ENCODE measurements at places on chromosomes 12 and 14.

- no peak for DNase-seq
Measured at GRCh38 chr12:96882862-96883261, 24.2 kb upstream of the NEDD1 start.

GRCh38 chr12:82605115-82605514 lies 81.6 kb upstream of the TMTC2 start:
- no peak for DNase-seq

DNA sequence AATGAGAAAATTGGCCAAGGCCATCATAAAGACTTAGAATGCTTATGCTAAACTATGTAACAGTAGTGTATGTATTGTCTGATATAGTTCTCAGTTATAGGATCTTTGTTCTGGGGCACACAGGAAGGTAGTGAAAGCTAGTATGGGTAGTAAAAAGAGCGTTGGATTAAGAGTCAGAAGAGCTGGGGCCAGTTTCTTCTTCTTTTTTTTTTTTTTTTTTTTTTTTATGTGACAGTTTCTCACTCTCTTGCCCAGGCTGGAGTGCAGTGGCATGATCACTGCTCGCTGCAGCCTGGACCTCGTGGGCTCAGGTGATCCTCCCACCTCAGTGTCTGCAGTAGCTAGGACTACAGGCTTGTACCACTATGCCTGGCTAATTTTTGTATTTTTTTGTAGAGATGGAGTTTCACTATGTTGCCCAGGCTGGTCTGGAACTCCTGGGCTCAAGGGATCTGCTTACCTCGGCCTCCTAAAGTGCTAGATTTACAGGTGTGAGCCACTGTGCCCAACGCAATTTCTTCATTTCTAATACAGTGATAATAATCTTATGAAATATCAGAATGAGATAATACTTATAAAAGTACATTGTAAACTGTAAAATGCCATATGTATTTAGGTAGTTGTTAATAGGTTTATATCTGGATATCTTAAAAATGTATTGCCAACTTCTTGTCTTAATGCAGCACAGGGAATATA lies 7.4 kb downstream of the MDM2 start:
- no peak for DNase-seq

DNA sequence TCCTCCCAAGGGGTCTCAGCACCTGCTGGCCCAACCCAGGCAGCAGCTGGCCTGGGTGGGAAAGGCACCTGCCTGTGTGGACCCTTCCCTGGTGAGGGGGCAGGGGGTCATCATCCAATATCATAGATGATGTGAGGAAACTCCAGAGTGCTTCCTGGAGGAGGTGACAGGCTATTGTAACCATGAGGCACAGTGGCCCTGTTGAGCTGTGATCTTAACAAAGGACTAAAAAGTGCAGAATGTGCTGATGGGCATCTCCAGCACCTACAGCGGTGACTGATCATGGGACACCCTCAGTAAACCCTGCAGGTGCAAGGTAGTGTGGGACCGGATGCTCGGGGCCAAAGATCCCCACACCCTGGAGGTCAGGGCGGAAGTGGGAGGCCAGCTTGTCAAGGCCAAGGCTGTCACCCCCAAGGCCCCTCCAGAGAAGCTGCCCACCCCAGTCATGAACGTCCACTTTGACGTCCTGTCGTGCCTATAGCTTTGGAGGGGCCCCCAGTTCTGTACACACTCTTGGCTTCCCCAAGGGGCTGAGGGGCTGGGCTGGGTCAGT lies 7.5 kb downstream of the MMP17 start:
- no peak for DNase-seq

- no peak for DNase-seq
Measured at GRCh38 chr14:36177489-36177888, 967 bp upstream of the PTCSC3 start.

DNA sequence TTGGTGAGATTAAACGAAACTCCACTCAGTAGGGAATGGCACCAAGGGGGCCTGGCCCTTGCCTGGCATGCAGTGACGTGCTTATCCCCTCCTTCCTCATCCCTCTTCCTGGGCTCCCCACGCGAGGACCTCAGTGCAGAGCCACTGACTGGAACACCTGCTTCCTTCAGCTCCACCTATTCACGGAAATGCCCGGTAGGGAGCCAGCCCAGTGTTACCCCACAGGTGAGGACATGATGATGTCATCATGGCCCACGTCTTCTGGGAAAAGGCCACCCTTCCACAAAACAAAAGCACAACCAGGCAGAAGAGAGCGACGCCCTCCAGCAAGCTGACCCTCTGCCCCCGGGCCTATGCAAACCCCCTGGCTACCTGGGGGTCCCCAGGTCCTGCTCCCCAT lies 42.1 kb downstream of the CCDC85C start:
- no peak for DNase-seq

- peak; percentile 63 for DNase-seq
Measured at GRCh38 chr14:106459971-106460730, 933.8 kb downstream of the TMEM121 start.

DNA sequence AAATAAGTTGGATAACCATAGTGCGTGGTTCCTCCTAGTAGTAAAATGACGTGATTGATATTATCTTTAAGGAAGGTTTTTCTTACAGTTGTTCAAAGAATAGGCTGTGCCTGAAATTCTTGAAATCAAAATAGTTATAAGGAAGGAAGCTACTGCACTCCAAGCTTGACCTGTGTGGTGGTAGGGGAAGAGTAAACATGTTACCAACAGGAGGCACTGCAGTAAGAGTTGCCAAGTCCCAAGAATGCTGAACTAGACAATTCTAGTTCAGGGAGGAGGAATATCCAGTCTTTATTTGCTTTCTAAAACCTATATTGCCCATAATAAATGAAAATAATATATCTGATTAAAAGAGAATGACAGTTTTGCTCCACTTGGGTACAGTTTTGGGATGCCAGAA lies 764.5 kb downstream of the TMTC2 start:
- no peak for DNase-seq

- DNase-seq = no peak
Measured at GRCh38 chr12:31773223-31773750, 44.5 kb upstream of the AMN1 start.

GRCh38 chr12:64824500-64825142 lies at the start of gene TBC1D30:
TSS of gene TBC1D30 (plus strand) at chr12:64824647. CDS start at chr12:64824880, 233 bp downstream.
- no peak for DNase-seq

- DNase-seq = no peak
Measured at GRCh38 chr12:128983371-128983770, 130.1 kb downstream of the GLT1D1 start.

- DNase-seq = no peak
Measured at GRCh38 chr14:68945585-68946488, 33.3 kb downstream of the ACTN1 start.
